Mucosa of descending colon (tissue), 3 donors: ENCODE measurements at places on chromosomes 1 and 21. TPM values are rescaled to one million over a fixed set of nuclear protein-coding genes. Genes with fewer than 3 reads are reported as not detected.

DRAXIN gene
- total RNA-seq, result 0.17 TPM

DNAJC6 gene
- 1.6 TPM for total RNA-seq

NUDT4B gene
- total RNA-seq, result 1.4 TPM

POFUT2 gene
- 29.8 TPM for total RNA-seq

INSRR gene
- 0.09 TPM for total RNA-seq
